ENCODE measurements at places on chromosomes 13 and 19. TPM values are rescaled to one million over a fixed set of nuclear protein-coding genes. Genes with fewer than 3 reads are reported as not detected.

GYS1 gene
- 36.0 TPM for total RNA-seq

GRCh38 chr19:2567580-2567979, 91.7 kb downstream of the GADD45B start:
- no peaks in the 10 kb centered on the region for H3K36me3 ChIP-seq
- H3K27me3 ChIP-seq: no peaks in the 10 kb centered on the region
- no peak for DNase-seq

MCEMP1 gene
- not detected for total RNA-seq

DNA sequence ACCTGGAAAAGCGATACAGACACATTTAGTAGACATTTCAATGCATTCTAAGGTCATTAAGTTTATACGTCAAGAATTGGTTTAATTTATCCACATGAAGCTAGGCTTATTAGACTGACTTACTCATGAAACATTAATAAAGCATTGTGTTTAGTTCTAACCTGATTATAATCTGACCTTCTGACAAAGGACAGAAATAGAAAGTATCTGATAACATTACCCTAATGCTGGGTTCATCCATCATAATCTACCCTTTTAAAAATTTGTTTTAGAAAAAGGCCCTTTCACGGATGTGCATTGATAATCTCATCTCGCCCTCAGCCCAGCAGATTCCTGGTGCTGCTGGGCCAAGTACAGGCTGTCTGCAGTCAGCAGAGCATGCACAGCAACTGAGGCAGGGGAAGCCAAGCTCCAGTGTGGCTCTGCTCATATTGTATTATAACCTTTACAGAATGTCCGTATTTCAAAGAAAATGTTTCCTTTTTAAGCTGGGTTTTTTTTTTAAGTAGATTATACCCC, 142.1 kb upstream of the MAB21L1 start:
- no peaks in the 10 kb centered on the region for H3K27me3 ChIP-seq
- no peaks in the 10 kb centered on the region for H3K4me1 ChIP-seq
- no peaks in the 10 kb centered on the region for H3K36me3 ChIP-seq

TINCR gene
- 0.33 TPM for total RNA-seq

DNA sequence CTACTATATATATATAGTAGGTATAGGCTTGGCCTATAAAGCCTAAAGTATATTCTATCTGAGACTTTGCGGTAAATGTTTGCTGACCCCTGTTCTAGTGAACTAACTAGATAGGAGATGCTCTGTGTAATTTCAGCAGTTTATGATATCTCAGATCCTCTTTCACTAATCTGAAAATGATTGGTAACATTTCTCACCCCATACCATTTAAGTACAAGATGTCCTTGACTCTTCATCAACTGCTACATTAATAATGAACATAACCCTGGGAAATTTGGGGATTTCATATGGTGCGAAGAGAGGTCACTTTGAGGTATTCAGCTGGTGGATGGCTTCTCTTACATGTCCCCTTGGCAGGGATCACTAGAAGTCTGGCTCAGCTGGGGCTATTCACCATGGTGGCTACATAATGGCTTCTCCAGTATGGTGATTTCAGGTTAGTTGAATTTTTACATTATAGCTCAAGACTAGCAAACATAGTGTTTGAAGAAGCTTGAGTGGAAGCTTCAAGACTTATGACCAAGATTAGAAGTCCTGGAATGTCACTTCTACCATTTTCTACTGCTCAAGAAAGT, 103.6 kb upstream of the MYCBP2 start:
- H3K36me3 ChIP-seq: no peaks in the 10 kb centered on the region
- no peaks in the 10 kb centered on the region for H3K4me1 ChIP-seq
- no peaks in the 10 kb centered on the region for H3K27me3 ChIP-seq
- no peak overlapping the region for H3K27ac ChIP-seq

ZNF112 gene
- total RNA-seq: 4.9 TPM

DNA sequence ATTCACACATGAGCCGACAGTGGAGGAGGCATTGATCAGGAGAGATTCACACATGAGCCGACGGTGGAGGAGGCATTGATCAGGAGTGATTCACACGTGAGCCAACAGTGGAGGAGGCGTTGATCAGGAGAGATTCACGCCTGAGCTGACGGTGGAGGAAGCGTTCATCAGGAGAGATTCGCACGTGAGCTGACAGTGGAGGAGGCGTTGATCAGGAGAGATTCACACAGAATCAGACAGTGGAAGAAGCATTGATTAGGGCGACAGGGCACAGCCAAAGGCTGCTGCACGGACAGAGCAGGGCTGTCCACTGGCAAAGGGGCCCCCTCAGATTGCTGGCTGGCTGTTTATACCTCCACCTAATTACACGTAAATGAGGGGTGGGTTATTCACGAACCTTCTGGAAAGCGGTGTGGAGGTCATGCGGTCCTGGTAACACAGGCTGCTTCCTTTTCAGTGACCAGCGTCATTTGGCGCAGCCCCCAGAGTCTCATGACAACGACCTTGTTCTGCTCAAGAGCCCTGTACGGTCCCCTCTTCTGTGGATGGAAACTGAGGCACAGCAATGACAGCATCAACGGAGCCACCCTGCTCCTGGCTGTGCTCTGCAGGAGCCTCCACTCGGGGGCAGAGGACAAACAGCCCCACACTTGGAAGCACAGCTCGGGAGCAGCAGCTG, 50.6 kb upstream of the GAS6 start:
- no peaks in the 10 kb centered on the region for H3K4me1 ChIP-seq
- H3K4me3 ChIP-seq: no peak overlapping the region
- peak; percentile 47 for DNase-seq

GRCh38 chr13:27644302-27644701, 22.6 kb downstream of the POLR1D start:
- H3K4me3 ChIP-seq: no peak overlapping the region
- peak overlapping the region; percentile 65 for H3K27ac ChIP-seq
- H3K4me1 ChIP-seq: peaks cover 61% of the 10 kb centered on the region
- DNase-seq: no peak
- H3K27me3 ChIP-seq: no peaks in the 10 kb centered on the region

DNA sequence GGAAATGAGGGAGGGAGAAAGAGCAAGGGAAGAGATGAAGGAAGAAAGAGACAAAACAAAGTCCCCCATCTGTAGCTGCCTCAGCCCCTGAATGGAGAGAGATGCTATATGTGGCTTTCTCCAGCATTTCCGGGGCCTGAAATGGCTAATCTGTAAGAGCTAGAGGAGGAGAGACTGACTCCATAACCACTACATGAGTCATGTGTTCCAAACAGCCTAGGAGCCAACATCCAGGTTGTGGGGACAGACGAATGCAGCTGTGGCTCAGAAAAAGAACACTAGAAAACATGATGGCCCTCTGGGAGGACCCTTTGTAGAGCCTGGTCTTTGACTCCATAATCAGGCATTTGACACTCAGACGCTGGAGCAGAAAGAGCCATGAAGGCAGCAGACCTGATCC, 292.0 kb upstream of the ZNF507 start:
- no peak overlapping the region for H3K4me3 ChIP-seq
- H3K4me1 ChIP-seq: no peaks in the 10 kb centered on the region
- no peak overlapping the region for H3K27ac ChIP-seq
- no peak for DNase-seq
- H3K36me3 ChIP-seq: no peaks in the 10 kb centered on the region

GRCh38 chr13:46660416-46660815, 107.4 kb downstream of the LRCH1 start:
- no peaks in the 10 kb centered on the region for H3K27me3 ChIP-seq
- H3K4me1 ChIP-seq: peaks cover 92% of the 10 kb centered on the region
- no peak overlapping the region for H3K4me3 ChIP-seq
- no peaks in the 10 kb centered on the region for H3K36me3 ChIP-seq
- no peak for DNase-seq

DNA sequence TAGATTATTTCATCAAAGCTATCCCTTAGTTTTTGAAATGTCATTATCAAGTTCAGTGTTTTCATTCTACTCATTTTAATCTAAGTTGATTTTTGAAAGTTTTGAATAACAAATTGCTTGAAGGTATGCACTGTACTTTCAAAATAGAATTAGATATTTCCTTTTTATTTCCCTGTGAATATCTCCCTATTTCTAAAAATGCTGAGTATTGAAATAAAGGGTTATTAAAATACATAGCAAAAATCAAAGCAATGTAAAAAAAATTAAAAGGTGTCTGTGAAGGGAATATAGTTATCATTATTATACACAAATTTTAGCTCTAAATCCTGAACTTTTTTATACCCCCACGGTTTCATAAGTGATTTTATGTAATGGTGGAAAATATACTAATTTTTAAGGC, 967.8 kb downstream of the PCDH9 start:
- DNase-seq: no peak
- H3K27ac ChIP-seq: no peak overlapping the region
- H3K27me3 ChIP-seq: no peaks in the 10 kb centered on the region
- H3K4me1 ChIP-seq: no peaks in the 10 kb centered on the region
- H3K4me3 ChIP-seq: no peak overlapping the region
